ENCODE measurements at places on chromosomes 4 and X. TPM values are rescaled to one million over a fixed set of nuclear protein-coding genes. Genes with fewer than 3 reads are reported as not detected.

The IL1RAPL1 gene
- total RNA-seq = not detected

The WWC2 gene
- 18.5 TPM for total RNA-seq

The IL13RA2 gene
- total RNA-seq = 0.27 TPM

The DNAJB14 gene
- total RNA-seq = 18.0 TPM

The RRH gene
- 0.12 TPM for total RNA-seq

The OR13H1 gene
- total RNA-seq = not detected

All from A549 treated with GW870086 at 1 μM for 4 hours (cell line).